ENCODE measurements at places on chromosomes 5 and 9.

DNA sequence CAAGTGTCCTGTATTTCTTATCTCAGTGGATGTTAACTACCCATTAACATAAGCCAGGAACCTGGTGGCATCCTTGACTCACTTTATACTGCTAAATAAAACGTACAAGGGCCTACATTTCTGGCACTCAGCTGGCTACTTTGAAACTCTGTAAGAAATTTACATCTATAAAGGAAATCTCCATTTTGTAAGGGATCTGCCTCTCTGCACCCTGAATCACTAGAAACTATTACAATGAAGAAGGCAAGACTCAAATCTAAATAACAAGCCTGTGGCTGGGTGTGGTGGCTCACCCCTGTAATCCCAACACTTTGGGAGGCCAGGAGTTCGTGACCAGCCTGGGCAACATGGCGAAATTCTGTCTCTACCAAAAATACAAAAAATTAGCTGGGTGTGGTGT is 51.5 kb downstream of the RAPGEF1 start:
- no peak for DNase-seq

DNA sequence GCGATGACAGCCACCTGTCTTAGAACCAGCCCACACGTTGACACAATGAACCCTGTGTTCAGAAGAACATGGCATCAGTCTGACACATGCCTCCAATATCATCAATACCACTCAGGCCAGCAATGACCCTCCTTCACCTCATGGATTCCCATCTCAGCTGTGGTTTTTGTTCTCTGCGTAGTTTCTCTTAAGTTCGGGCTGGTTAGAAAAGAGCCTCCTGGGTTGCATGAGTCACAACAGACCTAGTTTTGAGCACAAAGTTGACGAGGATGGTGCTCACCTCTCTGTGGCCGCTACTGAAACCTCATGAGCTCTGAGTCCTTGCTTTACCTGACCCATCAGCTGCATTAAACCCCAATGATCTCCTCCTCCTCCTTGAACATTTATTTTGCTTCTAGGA is 299.9 kb downstream of the SPOCK1 start:
- DNase-seq = no peak

GRCh38 chr5:11878814-11879213 is 25.4 kb downstream of the CTNND2 start:
- DNase-seq = no peak

- DNase-seq = no peak
These were observed 113.3 kb downstream of the ARHGAP26 start for GRCh38 chr5:142883438-142883837.

DNA sequence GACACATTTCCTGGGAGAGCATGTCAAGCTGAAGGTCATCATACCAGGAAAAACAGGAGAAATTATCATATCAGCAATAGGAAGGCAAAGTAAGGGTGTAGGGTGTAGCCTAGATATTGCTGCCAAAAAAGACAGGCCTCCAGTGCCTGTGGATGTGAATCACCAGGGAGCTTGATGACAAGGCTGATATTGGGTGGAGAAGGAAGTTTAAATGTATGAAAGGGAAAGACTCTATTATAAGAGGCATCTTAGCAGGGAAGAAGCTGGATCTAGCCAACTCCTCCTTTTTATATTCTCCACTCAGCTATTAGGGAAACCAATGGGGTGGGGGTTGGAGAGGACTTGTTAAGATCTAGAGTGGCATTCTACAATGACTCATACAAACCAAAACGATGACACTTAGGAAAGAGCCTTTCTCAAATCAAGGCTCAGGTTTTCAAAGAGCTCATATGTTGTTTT is 13.4 kb upstream of the TXNDC8 start:
- no peak for DNase-seq

DNA sequence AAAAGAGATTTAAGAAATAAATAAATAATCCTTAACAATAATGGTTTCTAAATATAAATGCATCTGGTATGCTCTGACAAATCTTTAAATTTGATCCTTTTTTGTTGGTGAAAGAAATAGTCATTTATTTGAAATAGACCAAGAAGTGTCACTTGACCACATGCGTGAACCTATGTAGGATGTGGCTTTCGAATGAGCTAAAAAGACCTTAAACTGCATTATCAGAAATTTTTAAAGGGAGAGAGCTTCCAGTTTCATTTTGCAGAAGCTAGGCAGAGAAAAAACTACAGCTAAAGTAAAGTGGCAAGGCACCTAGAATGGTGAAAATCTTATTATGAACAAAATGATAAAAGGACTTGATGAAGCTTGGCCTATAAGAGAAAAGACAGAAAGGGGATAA is 309.2 kb upstream of the EFNA5 start:
- no peak for DNase-seq

GRCh38 chr9:127767909-127768331 is 10.5 kb downstream of the SH2D3C start:
- no peak for DNase-seq

- DNase-seq = no peak
These were observed 30.2 kb upstream of the SLC9A3 start for GRCh38 chr5:554284-554988.

GRCh38 chr5:173028811-173029327 is 27.3 kb upstream of the CREBRF start:
- no peak for DNase-seq

DNA sequence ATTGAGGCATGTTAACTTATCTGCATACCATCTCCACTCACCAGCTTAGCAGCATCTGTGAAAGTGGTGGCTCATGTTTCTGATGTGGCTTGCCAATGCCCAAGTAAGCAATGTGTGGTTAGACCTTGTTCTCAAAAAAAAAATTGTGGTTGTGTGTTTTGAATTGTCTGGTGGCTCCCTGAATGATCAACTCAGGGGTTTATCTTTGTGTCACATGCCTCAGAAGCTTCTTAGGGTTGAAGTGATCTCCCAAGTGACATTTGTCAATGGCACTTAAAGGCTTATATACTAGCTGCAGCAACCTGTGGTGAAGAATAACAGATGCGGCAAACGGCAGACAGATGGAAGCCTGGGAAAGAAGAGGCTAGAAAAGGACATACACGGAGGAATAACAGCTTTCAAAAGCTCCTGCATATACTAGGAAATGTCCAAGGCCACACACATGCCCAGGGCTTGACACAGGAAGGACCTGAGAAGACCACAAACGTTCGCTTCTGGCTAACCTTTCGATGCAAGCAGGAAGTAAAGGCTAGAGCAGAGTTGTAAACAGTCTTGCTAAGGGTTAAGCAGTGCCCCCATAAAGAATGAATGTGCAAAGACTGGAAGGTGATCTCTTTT is 42.2 kb upstream of the FSD1L start:
- peak; percentile 34 for DNase-seq

GRCh38 chr9:12933957-12934356 is 159.1 kb downstream of the LURAP1L start:
- no peak for DNase-seq

GRCh38 chr5:69136293-69136692 is 30.7 kb upstream of the CCNB1 start:
- DNase-seq = no peak

GRCh38 chr5:142446131-142446959 is 121.5 kb upstream of the SPRY4 start:
- no peak for DNase-seq

GRCh38 chr9:5459289-5459829 is 9.0 kb downstream of the CD274 start:
- no peak for DNase-seq

DNA sequence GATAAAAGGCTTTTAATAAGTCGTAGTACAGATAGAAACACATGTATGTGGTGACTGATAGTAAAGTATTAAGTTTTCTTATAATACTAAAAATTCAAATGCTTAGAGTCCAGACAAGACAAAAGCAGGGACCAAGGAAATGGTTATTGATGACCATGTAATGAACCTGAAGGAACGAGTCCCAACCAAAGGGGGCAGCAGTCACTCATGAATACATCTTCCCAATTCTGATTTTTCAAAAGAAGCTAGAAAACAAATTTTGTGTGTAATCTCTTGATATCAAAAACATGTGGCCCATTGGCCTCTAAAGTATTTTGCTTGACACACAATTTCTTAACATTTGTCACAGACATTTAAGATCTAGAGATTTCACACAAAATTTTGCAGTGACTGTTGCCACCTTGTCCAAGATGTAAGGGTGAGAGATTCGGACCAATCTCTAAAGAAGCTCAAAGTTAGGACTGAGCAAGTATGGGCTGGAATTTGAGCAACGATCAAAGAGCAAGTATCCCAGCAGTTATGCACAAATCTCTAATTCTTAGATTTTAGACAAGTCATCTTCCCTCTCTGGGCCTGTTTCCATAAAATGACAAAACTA is 66.8 kb downstream of the ARL15 start:
- peak; percentile 38 for DNase-seq

DNA sequence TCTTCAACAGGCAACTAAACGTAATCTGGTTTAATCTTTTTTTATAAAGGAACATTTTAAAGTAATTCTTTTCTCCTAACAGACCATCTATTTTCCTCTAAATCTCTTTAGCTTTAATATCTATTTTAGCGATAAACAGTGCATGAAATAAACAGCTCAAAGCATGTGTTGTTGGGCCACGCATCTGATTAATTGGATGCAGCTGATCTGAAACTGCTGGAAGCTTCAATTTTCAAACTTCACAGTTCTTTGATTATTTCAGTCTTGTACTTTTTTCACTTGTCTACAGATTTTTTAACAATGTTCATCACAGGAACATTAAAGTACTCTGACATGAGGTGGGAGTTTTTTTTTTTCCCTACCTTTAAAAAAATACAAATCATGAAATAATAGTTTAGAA is 443.6 kb downstream of the HCN1 start:
- DNase-seq = no peak

- DNase-seq = peak; percentile 25
These were observed 107.3 kb downstream of the ZDHHC21 start for GRCh38 chr9:14585730-14586473.

GRCh38 chr5:85921590-85921989 is 696.2 kb upstream of the COX7C start:
- DNase-seq = no peak

GRCh38 chr9:106981396-106982287 is 118.7 kb downstream of the ZNF462 start:
- no peak for DNase-seq

- no peak for DNase-seq
These were observed 407.2 kb upstream of the PIK3R1 start for GRCh38 chr5:67808340-67808739.

DNA sequence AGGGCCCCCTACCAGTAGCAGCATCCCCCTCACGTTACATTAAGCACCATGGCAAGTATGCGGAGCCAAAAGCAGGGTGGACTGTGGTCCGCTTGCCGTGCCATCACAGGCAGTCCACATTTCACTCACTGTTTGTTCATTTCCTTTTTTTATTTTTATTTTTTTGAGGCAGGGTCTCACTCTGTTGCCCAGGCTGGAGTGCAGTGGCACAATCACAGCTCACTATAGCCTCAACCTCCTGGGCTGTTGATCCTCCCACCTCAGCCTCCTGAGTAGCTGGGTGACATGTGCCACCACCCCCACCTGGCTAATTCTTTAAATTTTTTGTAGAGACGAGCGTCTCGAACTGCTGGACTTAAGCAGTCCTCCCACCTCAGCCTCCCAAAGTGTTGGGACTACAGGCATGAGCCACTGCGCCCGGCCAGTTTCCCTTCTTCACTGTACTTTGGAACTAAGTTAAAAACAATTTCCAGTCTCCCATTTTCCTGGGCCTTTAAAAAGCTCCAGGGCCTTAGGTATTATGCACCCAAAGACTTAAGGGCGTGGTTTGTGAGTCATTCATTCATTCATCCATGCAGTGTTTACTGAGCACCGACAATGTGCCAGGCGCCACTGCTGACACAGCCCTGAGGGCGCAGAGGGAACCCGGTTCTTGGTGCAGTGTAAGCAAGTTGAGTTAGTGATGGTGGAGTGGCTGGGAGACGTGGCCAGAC is 19.9 kb downstream of the PRRX2 start:
- DNase-seq = no peak

GRCh38 chr9:90088434-90088833 is 483.6 kb downstream of the GADD45G start:
- no peak for DNase-seq

- no peak for DNase-seq
These were observed 106.1 kb upstream of the SLC44A1 start for GRCh38 chr9:105138306-105138801.
